NCI-H82 (cell line): ENCODE measurements at places on chromosomes 2 and 18.

DNA sequence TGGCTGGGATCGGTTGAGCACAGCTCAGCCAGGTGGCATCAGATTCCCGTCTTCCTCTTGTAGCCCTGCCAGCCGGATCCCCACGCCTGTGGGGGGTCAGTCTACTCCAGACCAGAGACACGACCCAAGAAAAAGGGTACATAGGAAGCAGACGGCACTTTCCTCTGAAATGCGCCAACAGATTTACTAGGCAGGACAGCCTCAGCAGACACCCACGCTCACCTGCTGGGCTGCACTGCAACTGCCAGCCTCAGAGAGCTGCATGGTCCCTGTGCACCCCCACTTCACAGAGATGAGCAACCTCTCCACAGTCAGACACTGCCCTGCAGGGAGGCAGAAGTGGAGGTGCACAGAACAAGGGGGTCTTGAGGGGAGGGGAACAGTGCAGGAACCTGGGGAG is 75.7 kb upstream of the OTOS start:
- no peak for DNase-seq

GRCh38 chr2:46386763-46387162 is 89.6 kb downstream of the EPAS1 start:
- no peak for DNase-seq

DNA sequence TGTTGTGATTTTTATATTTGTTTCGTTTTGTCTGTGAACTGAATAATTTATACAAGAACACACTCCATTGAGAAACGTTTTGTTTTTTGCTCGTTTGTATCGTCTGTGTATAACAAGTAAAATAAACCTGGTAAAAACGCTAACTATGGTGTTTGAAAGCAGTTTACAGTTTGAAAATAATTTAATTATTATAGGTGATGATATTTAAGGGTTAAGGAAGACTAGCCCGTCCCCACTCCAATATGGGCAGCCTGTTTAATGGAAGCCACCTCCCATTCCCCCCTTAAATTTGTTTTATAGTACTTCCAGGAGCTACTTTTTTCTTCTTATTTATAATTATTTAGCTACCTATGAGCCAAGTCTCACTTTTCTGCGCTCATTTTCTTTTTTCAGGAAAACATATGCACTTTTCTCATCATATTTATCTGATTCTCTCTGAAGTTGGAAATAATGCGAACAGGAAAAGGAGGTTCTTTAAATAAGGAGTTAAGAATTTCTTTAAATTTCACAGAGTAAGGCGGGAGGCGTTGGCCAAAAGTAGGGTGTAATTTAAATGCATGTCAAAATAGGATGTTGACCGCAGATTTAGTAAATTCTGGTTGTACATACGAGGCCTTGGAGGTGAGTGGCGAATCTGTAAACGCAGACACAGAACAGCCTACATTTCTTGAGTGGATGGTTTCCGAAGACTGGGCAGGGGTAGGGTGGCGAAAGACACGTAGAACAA is 9.8 kb downstream of the TBR1 start:
- DNase-seq, result no peak

DNA sequence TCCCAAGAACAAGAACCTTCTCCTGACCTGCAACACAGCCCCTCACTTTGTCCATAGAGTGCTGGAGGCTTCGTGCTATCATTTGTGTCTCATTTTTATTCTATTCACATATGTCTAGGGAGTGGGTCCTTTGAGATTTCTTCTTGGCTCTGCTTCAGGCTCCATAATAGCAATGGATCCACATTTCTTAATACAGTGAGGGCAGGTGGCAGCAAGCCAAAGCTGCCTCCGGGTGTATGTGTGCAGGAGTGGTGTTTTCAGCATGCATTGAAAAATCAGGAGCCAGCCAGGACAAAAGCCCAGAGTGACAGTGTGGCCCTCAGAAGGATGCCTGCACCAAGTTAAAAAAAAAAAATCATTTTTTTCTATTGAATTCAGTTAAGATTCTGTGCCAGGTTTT is 115.1 kb upstream of the PELI1 start:
- no peak for DNase-seq

DNA sequence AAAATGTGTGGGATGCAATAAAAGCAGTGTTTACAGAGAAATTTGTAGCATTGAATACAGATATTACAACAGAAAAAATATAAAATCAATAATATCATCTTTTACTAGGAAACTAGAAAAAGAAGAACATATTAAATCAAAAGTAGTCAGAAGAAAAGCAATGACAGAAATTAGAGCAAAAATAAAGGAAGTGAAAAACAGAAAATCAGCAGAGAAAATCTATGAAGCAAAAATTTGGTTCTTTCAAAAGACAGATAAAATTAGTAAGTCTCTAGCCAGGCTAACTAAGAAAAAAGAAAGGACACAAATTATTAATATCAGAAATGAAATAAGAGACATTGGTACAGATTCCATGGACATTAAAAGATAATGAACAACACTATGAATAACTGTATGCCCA is 212.0 kb upstream of the MGAT5 start:
- no peak for DNase-seq

DNA sequence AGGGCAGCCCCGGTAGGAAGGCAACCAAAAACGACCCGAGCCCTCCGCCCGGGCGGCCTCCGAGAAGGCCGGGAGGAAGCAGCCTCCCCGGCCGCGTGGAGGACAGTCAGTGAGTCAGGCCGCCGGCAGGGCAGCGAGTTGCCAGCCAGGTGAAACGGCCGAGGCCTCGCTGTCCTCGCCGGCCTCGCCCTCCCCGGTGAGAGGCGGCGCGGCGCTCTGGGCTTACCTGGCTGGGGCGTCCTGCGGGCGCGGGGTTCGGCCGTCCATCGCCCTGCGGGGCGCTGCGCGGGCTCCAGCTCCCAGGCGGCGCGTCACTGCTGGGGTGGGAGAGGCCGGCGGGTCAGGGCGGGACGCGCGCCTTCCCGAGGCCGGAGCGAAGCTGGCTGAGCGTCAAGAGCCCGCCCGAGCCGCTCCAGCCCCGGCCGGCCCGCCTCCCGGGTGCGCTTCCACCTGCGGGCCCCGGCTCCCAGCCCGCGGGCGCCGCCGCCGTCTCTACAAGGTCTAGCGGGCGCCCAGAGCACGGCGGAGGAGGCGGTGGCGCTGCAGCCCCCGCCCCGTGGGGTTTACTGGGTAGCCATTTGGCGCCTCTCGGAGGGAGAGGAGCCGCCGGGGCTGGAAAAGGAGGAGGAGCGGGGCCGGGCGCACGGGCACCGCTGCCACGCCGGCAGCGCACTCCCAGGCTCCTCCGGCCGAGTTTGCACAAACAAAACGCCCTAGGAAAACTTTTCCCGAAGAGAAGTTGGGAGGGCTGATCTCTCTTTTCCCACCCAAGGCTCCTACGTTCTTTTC is 499 bp downstream of the COBLL1 start:
- peak; percentile 93 for DNase-seq

GRCh38 chr18:79599441-79599931 is 80.1 kb upstream of the CTDP1 start:
- no peak for DNase-seq

GRCh38 chr2:120235681-120236080 is 12.5 kb upstream of the TMEM185B start:
- DNase-seq, result no peak

GRCh38 chr2:221562226-221562625 is 9.9 kb downstream of the EPHA4 start:
- DNase-seq, result peak; percentile 50

GRCh38 chr2:75788902-75789301 is 78.2 kb upstream of the GCFC2 start:
- no peak for DNase-seq

DNA sequence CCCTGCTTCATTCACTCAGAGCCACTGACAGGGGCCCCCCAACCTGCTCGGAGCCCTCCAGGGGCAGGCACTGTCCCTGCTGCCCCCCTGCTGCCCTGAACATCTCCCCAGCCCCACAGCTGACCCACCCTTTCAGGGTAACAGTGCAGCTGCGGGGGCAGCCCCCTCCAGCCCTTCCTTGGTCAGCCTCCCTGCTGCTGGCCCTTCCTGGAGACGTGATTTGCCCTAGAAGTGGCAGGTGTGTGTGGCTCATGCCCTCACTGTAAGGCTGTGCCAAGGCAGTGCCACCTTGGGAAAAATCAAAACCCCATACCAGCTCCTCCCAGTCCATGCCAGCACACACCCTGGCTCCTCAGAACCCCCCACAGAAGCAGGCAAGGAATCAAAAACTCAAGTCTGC is 184.2 kb upstream of the HDAC4 start:
- DNase-seq, result no peak

- no peak for DNase-seq
Measured at GRCh38 chr18:57741273-57741672, 61.8 kb downstream of the ATP8B1 start.

DNA sequence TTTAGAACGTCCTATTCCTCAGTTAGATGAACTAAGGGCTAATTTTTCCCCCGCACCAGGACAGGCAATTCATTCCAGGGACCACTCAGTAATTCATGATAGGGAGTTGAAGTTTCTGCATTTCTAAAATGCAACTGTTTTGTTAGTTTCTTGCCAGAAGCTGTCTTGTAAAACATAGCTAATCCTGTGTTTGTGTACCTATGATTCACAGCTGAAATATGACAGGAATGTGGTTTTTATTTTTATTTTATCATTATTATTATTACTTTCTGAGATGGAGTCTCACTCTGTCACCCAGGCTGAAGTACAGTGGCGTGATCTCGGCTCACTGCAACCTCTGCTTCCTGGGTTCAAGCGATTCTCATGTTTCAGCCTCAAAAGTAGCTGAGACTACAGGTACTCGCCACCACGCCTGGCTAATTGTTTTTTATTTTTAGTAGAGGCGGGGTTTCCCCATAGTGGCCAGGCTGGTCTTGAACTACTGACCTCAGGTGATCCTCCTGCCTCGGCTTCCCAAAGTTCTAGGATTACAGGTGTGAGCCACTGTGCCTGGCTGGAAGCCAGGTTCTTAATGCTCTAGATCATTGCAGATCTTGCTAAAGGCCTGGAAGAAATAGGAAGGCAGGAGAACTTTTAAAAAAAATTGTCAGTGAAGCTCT is 154.8 kb upstream of the FHL2 start:
- no peak for DNase-seq

- DNase-seq, result no peak
Measured at GRCh38 chr18:38241736-38242135, 676.1 kb upstream of the CELF4 start.

GRCh38 chr2:196225213-196225612 is 53.8 kb upstream of the STK17B start:
- no peak for DNase-seq

DNA sequence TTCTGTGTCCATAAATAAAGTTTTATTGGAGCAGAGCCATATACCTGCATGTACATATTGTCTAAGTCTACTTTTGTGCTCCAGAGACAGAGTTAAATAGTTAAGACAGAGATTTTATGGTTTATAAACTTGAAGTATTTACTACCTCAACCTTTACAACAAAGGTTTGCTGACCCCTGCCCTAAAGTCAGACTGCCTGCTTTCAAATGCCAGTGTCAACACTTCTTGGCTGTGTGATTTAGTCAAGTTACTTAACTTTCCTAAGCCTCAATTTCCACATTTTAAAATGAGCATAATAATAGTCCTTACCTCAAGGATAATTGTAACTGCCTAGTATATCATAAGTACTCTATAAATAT is 44.4 kb upstream of the ITPRID2 start:
- no peak for DNase-seq

- peak; percentile 61 for DNase-seq
Measured at GRCh38 chr18:80154293-80154692, 45.2 kb downstream of the ADNP2 start.

DNA sequence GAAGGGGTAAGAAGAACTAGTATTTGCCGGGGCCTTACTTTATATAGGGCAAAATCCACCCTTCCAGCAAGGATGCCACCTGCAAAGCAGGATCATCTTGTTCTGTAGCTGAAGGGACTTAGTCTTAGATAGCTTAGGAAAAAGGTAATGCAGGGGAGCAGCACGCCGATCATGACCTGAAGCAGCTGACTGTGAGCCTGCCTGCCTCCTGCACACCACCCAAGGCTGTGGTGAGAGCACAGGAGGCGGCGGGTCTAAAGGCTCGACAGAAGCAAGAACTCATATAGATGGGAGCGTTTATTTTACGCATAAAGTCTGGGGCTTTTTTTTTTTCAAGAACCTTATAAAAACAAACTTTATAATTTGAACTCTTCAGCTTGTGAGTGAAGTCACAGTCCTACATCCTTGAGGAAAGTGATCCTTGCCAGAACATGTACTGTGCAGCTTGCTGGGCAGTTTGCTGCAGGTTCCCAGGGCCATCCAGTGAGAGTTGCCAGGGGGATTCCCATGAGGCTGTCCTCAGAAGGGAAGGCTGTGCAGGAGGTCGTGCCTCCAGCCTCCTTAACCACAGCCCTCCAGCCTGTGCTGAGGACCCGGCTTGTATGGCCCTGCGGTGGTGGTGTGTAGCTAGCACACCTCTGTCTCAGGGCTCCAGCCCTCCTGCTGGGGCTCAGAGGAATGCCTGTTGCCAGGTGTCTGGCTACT is 92.1 kb downstream of the RNF144A start:
- no peak for DNase-seq

- no peak for DNase-seq
Measured at GRCh38 chr2:168752361-168752760, 50.1 kb upstream of the NOSTRIN start.

GRCh38 chr2:143083636-143084035 is 45.6 kb upstream of the ARHGAP15 start:
- DNase-seq, result no peak

- DNase-seq, result peak; percentile 43
Measured at GRCh38 chr18:79950515-79951341, 725 bp downstream of the SLC66A2 start.

DNA sequence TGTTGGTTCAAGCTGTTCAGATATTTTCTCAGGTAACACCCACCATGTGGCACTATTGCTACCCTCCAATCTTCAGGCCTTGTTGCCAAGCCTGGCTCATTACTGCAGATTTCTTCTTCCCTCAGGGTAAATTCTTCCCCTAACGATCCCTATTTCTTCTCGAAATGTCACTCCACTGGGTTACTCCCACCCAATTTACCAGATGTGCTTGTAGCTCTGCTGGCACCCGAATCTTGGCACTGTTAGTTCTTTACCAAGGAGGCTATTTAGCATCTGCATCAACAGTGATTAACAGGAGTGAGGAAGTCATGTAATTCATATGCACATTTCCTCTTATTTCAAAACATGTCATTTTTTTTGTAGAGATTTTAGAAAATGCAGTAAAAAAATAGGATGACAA is 217.1 kb upstream of the CYRIA start:
- DNase-seq, result no peak

GRCh38 chr18:76456823-76457222 is 38.2 kb downstream of the ZNF516 start:
- peak; percentile 44 for DNase-seq

DNA sequence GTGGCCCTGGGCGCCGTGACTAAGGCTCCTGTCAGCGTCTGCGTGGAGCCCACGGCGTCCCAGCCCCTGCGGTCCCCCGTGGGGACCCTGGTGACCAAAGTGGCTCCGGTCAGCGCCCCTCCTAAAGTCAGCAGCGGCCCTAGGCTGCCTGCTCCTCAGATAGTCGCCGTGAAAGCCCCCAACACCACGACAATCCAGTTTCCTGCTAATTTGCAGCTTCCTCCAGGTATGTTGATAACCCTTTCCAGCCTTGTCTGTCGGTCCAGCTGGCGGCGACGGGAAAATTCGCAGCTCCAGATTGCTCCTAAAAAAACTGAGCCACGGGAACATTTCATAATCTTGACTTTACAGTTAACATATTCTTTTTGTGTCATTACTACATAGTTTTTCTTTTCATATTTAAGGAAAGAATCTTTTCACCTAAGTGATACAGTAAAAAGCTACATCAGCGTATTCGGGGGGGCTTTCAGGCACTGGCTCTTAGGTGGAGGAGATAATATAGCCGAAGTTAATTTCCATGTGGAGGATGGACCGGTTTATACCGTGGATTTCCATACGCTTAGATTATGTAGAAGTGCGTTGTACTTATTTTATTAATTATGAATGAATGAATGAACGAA is 916 bp downstream of the TAF4B start:
- DNase-seq, result peak; percentile 51
